8988T (cell line): ENCODE measurements at places on chromosomes 7 and 10.

- DNase-seq, result no peak
These were observed 36.6 kb downstream of the AMZ1 start for GRCh38 chr7:2724453-2725177.

DNA sequence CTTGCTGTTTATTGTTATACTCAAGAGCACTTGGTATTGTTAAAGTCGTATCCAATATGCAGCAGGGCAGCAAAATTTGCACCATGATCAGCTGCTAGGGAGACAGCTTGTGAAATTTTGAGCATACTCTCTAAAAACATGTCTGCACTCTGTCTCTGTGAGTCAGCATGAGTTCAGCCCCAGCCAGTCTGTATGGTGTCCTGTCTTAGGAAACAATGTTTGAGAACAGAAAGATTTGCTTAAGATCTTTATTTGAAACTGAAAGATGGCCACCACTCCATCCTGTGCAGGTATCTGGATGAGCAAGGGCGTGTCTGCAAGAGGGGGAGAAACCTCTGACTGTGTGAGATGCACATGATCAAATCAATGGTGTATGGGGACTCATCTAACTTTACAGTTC is 97.1 kb downstream of the GNAI1 start:
- no peak for DNase-seq

GRCh38 chr10:47167591-47167990 is 132.4 kb upstream of the GDF10 start:
- no peak for DNase-seq

GRCh38 chr7:85512790-85513189 is 325.9 kb upstream of the SEMA3D start:
- DNase-seq, result no peak

DNA sequence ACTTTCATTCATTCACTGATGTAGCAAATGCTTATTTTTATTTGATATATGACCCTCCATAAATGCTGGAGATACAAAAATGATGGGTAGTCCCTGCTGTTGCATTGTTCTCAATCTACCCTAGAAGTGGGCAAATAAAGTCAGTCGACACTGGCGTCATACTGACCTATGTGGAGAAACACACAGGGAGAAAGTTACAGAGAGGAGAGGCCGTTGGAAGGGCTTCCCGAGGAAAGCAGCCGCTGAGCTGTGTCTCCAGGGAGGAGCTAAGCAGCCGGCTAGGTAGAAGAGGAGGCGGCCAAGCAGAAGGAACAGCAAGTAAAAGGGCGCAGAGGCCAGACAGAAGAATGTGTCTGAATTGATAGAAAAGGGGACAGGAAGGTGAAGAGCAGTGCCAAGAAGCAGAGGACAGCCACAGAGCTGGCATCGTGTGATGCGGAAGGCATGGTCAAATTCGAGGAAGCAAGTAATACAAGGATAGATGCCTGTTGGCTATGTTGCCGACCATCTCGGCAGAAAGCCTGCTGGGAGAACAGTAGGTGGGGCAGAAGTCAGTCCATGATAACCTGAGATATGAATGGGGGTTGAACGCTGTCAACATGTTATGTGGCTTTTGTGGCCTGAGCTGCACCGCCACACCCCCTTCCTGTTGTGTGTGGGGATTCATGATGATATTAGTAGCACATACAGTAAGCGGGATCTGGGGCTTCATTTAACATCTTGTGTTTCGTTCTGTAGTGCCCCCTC is 25.9 kb downstream of the ST8SIA6 start:
- no peak for DNase-seq

DNA sequence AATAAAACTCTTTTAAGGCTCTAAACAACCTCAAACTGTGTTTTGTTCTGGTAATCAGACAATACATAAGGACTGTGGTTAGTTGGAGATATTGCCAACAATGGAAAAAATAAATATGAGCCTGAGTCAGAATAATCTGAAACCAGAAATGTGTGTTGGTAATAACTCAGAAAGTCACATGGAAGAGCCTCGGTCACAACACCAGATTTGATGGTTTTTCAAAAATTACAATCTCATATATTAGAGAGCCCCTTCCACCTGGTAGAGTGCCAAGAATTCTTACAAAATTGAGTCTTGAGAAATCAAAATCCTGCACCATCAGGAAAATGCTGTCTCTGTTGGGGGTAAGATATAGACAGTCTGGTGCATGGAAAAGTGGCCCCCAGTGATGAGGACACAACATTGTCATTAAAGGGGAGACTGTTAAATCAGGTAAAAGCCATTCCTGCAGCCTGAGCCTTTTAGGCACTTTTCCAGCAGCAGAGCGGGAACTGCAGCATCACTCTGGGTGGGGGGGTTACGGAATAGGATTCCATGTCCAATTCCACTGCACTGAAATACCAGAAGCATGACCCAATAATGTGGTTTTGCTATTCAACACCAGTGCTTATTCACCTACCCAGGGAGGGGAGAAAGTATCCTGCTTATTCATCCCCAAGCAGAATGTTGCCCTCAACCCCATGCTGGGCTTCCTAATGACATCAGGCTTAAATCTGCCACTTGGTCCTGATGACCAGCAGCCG is 9.5 kb upstream of the ADAM12 start:
- DNase-seq, result peak; percentile 51

GRCh38 chr10:50503661-50504320 is 120.0 kb downstream of the SGMS1 start:
- DNase-seq, result no peak

GRCh38 chr7:112792441-112792840 is 2.2 kb upstream of the TMEM168 start:
- DNase-seq, result no peak
